B cell (primary cell): ENCODE measurements at places on chromosomes 13 and 19.

DNA sequence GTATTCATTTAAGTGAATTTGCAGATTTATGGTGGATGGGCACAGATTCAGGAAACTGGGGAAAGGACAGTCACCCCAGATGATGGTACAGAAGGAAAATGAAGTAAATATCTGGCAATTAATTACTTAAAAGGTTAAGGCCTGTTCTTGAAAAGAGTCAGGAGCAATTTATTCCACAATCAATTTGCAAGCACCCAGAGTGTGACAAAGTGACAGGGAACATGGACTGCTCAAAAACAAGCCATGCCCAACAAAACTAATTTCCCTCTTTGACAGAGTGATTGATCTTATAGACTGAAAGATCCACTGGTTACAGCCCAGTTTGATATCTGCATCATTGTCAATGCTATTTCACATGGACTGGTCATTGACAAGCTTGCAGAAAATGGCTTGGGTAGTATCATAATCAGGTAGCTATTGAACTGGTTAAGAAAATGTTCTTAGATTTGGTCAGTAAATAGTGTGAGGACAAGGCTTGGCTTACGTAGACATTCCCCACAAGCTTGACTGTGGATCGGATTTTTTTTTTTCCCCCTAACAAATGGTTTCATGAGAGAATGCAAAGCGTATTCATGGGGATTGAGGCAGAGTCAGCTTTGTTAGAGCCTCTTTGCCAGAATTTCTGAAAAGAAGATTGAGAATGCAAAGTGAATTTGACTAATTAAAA lies 584.6 kb downstream of the GPC6 start:
- no peak for DNase-seq

DNA sequence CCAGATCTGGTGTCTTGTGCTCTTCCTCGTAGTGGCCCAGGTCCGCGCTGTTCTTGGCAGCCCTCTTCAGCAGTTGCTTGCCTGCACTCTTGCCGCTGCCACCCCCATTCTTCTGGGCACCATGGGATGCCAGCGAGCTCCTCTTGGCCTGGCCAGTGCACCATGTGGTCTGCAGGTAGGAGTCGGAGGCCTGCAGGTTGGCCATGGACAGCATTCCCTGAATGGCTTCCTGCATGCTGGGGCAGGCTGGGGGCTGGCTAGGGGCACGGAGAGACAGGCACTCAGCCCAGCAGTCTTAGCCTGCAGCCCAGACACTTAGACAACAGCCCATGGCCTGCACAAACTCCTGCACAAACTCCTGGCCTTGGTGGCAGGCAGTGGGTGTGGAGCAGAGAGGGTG lies 234.9 kb downstream of the TUBA3C start:
- DNase-seq, result no peak

DNA sequence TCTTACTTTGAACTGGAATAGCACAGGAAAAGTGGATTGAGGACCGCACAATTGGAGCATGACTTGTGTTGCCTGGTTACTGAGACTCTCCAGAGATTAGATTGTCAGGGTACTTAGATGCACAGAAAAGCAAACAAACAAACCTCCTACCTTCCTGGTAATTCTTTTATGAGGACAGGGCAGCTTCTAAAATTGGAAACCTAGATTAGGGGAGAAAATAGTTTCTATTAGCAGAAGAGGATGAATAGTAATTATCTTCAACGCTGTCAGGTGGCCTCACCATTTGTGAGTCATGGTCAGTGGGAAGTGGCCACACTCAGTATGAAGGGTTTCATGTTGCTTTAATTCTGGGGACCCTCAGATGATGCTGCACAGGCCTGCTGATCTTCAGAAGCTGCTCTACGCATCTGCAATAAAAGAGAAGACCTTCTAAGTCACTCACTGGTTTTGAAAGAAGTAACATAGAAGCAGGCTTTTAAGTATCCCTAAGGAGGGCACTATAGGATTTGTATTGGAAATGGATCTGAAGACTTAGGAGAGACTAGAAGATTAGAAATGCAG lies 106.8 kb downstream of the LACC1 start:
- DNase-seq, result no peak

DNA sequence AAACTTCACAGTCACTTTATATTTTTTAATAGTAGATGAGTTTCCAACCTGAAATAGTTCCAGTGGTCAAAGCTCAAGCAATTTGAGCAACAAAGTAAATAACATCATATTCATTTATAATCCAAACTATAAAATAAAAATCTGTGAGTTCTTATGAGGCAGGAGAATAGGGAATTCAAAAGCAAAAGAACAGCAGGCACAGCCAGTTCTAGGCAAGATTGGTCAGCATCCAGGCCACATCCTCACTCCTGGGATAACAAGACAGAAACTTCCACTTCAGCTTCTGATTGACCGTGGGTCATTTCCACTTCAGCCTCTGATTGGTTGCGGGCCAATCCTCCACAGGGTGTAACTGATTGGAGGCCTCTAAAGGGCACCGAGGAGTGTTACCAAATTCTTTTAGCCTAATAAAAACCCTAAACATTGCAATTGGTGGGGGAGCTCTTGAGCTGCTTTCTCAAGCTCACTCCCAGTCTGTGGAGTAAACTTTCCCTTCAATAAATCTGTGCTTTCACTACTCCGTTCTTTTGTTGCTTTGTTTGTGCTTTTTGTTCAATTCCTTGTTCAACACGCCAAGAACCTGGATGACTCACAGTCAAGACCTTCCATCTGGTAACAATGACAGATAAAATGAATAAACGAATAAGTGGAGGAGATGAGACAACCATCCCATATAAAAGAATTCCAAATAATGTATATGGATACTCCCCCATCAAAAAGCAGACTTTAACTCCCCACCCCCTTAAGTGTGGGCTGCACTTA lies 42.6 kb upstream of the AMER2 start:
- no peak for DNase-seq

- no peak for DNase-seq
Measured at GRCh38 chr13:71880753-71881541, 13.9 kb upstream of the DACH1 start.

DNA sequence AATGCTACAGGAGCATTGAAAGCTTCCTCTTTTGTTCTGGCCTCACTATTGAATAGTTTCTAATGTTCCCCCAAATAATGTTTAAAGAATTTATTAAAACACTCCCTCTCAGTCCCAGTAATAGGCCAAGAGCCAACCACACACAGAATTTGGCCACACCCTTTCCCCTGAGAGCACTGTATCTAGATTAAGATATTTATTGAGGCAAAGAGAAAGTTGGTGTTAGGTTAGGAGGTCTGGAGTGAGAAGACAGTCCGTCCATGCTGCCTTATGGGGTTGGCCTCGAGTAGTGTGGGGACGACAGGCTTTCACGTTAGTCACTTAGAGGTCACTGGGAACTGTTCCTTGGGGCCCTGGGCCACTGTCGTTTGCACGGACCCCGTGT lies 122.9 kb upstream of the RNF113B start:
- DNase-seq, result no peak

GRCh38 chr13:92460479-92460878 lies 766.1 kb upstream of the GPC6 start:
- no peak for DNase-seq

GRCh38 chr19:55688422-55689218 lies 13.6 kb downstream of the EPN1 start:
- DNase-seq, result peak; percentile 52

DNA sequence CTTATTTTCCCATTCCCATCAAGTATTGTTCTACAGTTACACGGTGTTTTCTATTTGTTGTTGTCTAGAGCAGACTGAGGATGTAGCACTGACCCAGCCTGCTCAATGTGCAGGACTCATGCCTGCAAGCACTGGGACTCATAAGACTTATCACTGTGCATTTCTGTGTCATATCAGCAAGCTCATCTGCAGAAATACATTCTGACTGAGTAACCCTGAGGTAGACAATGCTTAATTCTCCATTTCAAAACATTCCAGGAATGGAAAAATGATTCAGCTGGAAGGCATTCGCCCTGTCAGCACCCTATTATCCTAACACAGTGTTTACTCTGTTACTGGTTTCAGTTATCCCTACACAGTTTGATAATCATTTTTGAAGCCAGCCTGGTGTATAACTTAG lies 2506.4 kb downstream of the PCDH9 start:
- no peak for DNase-seq

GRCh38 chr13:35526577-35526976 lies 50.1 kb upstream of the MAB21L1 start:
- no peak for DNase-seq

- DNase-seq, result no peak
Measured at GRCh38 chr19:46176116-46176860, 28.2 kb downstream of the IGFL2 start.

DNA sequence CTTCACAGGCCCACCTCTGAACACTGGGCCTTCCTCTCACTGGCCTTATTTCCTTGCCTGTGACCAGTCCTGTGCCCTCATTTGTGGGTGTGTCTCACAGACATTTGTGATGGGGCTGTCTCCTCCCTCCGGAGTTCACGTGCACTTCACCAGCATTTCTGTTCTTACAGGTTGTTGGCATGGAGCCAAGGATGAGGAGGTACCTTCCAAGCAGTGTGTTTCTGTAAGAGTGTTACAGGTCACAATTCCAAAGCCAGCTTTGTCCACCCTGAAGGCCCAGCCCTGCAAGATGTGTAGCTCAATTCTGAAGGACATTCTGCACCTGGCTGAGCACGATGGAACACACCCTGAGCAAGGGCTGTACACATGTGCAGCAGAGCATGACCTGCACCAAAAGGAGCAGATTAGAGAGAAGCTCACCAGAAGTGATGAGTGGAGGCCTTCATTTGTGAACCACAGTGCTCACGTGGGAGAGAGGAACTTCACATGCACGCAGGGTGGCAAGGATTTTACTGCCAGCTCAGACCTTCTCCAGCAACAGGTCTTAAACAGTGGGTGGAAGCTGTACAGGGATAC lies 8.1 kb downstream of the ZNF749 start:
- no peak for DNase-seq

DNA sequence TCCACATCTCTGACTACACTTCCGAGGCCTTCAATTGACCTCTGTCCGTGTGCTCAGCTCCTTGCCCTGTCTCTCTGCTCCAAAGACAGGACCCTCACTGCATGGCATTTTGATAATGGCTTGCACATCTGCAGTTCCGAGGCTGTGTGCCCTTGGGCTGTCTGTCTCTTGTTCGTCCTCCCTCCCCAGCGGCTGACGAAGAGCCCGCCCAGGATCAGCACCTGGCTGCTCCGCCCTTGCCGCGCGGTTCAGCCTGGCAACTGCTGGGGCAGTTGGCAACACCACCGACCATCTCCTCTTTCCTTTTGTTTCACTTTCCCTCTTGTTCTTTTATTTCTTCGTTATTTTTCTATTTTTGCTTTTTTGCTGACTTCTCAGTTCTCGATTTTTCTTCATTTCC lies 270.4 kb downstream of the TEX29 start:
- DNase-seq, result no peak

GRCh38 chr19:6767081-6767356 lies 216 bp downstream of the SH2D3A start:
- DNase-seq, result no peak

DNA sequence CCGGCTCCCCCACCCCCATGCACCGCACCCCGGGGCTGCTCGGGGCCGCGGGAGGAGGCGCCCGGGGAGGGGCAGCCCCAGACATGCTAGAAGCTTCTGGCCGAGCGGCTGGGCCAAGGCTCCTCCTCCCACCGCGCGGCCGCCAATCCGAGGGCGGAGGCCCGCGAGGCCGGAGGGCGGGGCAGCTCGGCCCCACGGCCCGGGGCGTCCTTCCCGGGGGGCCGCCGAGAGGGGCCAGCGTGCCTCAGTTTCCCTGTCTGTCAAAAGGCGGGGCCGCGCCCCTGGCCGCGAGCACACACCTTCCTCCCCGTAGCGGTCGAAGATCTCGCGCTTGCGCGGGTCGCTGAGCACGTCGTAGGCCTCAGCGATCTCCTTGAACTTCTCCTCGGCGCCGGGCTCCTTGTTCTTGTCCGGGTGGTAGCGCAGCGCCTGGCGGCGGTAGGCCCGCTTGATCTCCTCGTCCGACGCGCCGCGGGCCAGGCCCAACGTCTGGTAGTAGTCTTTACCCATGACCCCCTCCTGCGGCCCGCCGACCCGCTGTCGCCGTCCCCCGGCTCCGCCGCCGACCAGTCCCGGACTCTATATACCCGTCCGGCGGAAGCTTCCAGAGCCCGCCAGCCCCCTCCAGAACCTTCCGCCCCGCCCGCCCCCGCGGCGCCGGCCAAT lies at the start of gene DNAJB1:
DNAJB1 (minus strand) TSS at position 558 of the 666 bp plus-strand sequence; CDS start at position 510, 48 bp downstream.
- DNase-seq, result no peak

DNA sequence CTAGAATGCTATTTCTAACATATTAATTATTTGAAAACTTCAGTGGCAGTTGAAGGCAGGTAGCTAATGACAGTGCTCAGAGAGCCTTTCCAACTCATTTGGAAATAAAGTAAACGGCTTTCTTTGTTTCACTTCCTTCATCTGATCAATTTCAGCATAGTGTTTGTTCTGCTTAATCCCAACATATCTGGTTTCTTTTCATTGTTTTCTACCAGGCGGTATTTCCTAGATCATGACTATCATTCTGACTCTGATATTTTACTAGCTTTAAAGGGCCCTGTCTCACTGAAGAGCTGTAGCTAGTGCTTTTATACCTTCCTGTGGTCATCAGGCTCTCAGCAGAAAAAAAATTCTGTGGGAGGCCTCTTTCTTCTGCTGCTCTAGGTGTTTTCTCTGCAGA lies 178.6 kb downstream of the RBM26 start:
- no peak for DNase-seq

GRCh38 chr19:12782174-12782423 lies 6.7 kb upstream of the HOOK2 start:
- no peak for DNase-seq

DNA sequence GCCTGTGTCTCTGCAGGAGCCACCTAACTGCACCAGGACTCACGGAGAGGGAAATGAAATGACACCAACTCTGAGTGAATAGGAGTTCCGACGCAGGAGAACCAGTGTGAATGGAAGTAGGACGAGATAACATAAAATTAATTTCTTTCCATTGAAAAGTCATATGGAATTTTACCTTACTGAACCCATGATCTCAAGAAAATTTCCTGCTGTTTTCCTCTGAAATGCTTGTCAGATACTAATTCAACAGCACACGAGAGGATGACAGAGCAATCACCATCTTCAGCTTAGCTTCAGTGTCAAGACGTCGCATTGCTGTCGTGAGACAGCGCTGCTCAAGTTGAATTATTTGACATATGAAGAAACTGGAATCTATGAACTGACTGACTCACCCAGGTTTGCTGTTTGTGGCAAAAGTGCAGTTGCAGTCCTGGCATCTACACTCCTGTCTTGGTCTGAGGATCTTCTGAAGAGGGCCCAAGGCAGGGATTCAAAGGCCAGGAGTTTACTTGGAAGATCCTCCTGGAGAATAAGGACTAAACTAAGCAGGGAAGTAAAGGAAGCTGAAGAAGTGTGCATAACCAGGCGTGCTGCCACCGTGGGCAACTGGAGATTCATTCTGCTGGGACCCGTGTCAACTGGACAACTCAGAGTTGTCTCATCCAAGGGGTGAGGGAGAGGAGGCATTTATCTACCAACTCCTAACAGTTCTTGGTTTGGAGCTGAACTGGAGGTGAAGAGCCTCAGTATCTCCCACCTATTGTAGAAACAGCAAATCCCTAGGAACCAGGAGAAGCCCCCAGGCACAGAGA lies 214.4 kb upstream of the IRS2 start:
- no peak for DNase-seq
